ENCODE measurements at places on chromosomes 16 and 17. TPM values are rescaled to one million over a fixed set of nuclear protein-coding genes. Genes with fewer than 3 reads are reported as not detected.

DNA sequence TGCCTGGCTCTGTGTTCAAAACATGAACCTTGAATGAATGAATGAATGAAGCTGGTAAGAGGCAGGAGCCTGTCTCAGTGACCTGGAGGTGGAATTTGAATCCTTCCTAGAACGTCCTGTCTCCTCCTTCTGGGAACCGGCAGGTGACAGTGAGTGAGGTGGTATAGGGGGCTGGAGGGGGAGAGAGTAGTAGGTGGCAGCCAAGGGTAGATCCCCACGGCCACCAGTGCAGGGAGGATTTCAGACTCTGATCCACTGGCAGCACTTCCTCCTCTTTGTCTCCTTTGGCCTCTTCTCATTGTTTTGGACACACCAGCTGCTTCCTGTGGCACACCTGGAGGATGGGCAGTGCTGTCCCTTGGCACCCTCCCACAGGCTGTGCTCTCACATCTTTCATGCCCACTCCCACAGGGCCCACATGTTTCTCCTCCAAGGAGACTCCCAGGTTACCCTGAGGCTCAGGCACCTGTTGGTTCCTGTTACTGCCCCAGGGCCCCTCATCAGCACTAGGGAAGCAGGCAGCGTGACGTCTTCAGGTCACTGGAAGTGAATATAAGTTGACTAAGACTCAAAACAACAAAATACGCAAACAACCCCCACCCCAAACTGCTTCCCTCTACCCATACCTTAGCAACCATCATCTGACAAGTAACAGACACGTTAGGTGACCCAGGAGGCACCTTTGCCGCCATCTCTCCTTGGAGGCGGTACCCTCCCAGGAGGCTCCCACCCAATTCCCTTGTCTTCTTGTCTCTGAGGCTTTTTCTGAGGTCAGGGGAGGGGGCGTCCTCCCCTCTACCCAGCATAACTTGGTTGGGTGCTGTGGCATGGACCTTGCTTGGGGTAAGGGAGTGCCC, 84.6 kb downstream of the N4BP1 start:
- no peak overlapping the region for H3K27ac ChIP-seq
- no peaks in the 10 kb centered on the region for H3K4me1 ChIP-seq
- H3K27me3 ChIP-seq = no peaks in the 10 kb centered on the region
- no peak for DNase-seq
- H3K36me3 ChIP-seq = no peaks in the 10 kb centered on the region
- H3K4me3 ChIP-seq = no peak overlapping the region

- H3K27ac ChIP-seq = no peak within 1 kb of the TSS
- no peak for DNase-seq
- H3K27me3 ChIP-seq = peaks cover 39% of the 10 kb centered on the region
- no peaks in the 10 kb centered on the region for H3K36me3 ChIP-seq
- H3K4me3 ChIP-seq = no peak within 1 kb of the TSS
These were observed at the start of gene MPO for GRCh38 chr17:58280480-58281217. Gene MPO, minus strand, starts transcription at chr17:58280935. Its CDS starts 177 bp downstream, at chr17:58280758.

- H3K4me3 ChIP-seq = no peak overlapping the region
- H3K4me1 ChIP-seq = no peaks in the 10 kb centered on the region
- no peaks in the 10 kb centered on the region for H3K36me3 ChIP-seq
These were observed 144.6 kb downstream of the FOXL1 start for GRCh38 chr16:86722970-86723369.

DNA sequence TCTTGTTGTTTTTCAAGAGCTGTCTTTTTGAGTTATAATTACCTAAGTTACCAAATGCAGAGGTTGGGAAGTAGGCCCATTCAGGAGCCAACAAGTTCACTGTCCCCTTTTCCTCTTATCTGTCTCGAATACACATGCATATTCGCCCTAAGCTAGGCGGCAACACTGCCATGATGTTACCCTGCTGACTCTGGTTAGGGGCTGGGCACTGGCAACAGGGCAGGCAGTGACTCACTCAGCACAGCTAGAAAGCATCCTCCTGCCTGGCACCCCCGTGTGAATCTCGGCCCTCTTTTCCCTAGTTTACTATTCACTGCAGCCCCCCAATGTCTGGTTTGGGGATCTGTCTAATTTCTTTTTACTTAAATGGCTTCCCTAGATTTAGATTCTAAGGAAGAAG, 13.8 kb downstream of the DBF4B start:
- H3K27ac ChIP-seq = no peak overlapping the region
- no peak for DNase-seq
- no peaks in the 10 kb centered on the region for H3K27me3 ChIP-seq
- H3K4me3 ChIP-seq = no peak overlapping the region

- no peaks in the 10 kb centered on the region for H3K27me3 ChIP-seq
- no peaks in the 10 kb centered on the region for H3K36me3 ChIP-seq
- no peak overlapping the region for H3K4me3 ChIP-seq
- no peaks in the 10 kb centered on the region for H3K4me1 ChIP-seq
- H3K27ac ChIP-seq = no peak overlapping the region
These were observed 6.8 kb upstream of the NSMCE1 start for GRCh38 chr16:27275394-27275793.

DNA sequence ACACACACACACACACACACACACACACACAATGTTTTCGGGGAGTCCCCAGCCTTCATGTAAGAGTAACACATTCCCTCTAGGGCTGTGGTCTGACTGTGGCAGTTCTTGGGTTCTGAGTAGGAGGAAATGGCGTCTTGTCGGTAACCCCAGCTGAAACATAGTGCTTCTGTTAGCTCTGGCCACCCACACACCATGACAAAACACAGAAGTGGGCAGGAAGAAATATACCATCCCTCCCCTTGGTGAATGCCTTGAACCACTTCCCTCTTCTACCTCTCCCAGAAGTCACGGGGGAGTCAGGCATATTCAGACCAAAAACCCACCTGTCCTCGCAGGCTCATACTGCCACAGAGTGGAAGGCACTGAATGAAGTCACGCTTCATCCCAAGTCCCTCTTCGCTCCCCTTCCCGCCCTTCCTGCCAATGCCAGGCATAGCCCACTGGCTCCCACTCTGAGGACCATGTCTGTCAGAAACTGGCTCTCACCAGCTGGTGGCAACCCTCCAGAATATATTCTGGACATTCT, 11.5 kb downstream of the SLC35B1 start:
- peaks cover 15% of the 10 kb centered on the region for H3K36me3 ChIP-seq
- H3K27me3 ChIP-seq = no peaks in the 10 kb centered on the region
- no peak overlapping the region for H3K4me3 ChIP-seq
- H3K4me1 ChIP-seq = peaks cover 6% of the 10 kb centered on the region
- no peak overlapping the region for H3K27ac ChIP-seq
- no peak for DNase-seq

The TRIM65 gene
- 17.6 TPM for total RNA-seq

The KRT39 gene
- total RNA-seq = not detected

The TNP2 gene
- not detected for total RNA-seq

The PRR15L gene
- not detected for total RNA-seq

The CFAP52 gene
- total RNA-seq = not detected

The KRTAP2-1 gene
- total RNA-seq = not detected

The RARA gene
- total RNA-seq = 30.7 TPM

All from SJSA1 (cell line).